ENCODE measurements at places on chromosomes 5 and 9.

GRCh38 chr5:31244921-31245320, 51.4 kb downstream of the CDH6 start:
- no peak for DNase-seq

GRCh38 chr9:1881708-1882295, 133.3 kb upstream of the SMARCA2 start:
- DNase-seq = no peak

DNA sequence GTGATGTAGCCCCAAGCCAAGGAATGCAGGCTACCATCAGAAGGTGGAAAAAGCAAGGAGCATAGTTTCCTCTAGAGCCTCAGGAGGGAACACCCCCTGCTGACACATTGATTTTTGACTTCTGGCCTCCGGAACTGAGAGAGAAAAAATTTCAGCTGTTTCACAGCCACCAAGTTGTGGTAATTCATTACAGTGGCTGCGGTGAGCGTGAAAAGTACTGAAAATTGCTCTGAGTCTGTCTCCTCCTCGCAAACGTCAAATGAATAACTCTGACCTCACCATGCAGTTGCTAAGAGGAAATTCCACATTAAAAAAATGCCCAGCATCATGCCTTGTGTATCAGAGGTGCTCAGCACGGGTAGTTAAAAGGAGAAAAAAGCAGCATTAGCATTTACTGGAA, 277.9 kb upstream of the MSX2 start:
- DNase-seq = no peak

GRCh38 chr5:110441035-110441434, 285.4 kb downstream of the TMEM232 start:
- DNase-seq = no peak

Data from 8988T (cell line).